NCI-H187 treated with DMSO at 0.1 percent for 48 hours (cell line): ENCODE measurements at places on chromosomes 3 and 15.

DNA sequence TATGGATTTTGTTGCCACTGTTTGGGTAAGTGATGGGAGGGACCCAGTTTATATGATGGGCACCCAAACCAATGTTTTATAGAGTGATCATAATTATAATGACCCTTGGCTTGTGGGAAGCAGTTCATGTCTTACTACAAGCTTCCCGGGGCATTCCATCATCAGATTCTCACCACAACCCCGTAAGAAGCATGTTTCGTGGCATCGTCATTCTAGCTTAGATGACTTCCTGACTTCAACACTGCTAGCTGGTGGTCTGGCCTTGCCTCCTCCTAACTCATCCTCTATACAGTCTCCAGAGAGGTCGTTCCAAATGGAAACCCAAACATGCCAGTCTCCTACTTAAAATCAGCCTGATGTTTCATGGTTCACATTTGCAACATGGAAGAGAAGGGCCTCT, 226.9 kb downstream of the ADAMTS9 start:
- DNase-seq, result no peak

DNA sequence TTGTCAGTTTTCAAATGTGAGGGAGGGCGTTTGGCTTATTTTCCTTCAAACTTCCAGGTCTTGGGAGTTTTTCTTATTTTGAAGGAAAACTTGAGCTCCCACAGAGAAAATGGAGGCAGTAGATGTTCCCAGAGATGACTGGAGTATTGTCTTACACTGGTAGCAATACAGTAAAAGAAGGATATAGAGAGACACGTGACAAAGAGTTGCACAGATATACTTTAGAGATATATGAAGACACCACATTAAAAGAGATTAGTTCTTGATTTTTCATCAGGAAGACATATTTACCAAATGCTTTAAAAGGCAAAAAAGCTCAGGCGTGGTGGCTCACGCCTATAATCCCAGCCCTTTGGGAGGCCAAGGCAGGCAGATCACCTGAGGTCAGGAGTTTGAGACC, 490.9 kb downstream of the FOXP1 start:
- no peak for DNase-seq

GRCh38 chr15:93897377-93897776, 334.0 kb upstream of the MCTP2 start:
- no peak for DNase-seq

- no peak for DNase-seq
Measured at GRCh38 chr3:119912220-119912619, 130.3 kb downstream of the NR1I2 start.

DNA sequence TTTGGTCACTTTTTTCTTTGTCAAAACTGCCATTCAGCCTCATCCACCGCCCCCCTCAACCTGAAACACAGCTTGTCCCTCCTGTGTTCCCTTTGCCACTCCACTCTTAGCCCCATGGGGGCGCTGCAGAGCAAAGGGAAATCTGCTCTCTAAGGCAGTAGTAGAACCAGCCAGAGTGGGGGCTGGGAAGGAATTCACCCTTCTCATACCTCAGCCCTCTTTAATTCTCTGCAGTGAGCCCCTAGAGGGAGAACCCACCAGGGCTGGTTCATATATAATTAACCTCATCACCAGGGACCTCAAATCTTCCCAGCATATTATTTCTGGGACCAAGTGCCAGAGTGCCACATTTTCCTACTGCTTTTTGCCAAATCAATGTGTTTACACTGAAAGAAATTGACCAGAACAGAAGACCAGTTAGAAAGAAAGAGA, 2.8 kb upstream of the BCL6 start:
- DNase-seq, result peak; percentile 44

GRCh38 chr3:139103484-139103883, 58.8 kb upstream of the PRR23C start:
- no peak for DNase-seq

DNA sequence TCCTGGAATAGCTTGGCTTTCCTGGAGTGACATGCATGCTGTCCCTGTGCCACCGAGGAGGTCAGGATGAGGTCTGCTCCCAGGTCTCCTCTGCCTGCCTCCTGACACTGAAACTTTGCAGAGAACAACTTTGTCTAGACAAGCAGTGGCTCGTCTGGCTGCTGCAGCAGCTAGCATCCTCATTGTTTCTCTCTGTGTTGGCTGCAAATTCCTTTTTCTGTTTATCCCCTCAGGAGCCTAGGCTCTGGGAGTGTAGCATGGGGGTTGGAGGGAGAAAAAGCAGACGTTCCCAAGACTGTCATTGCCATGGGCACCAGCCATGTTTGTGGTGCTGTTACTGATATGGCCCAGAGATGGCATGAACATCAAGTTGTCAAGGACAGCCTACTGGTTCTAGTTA, 208.7 kb upstream of the LRIG1 start:
- DNase-seq, result no peak

- DNase-seq, result no peak
Measured at GRCh38 chr15:44289259-44289790, 806 bp downstream of the GOLM2 start.

GRCh38 chr3:19270481-19270880, 122.2 kb downstream of the KCNH8 start:
- no peak for DNase-seq

GRCh38 chr3:128112357-128112968, 11.1 kb downstream of the RUVBL1 start:
- no peak for DNase-seq

GRCh38 chr3:151890721-151891141, 17.3 kb downstream of the SUCNR1 start:
- no peak for DNase-seq

GRCh38 chr3:9047452-9048346, 84.4 kb upstream of the RAD18 start:
- DNase-seq, result no peak

DNA sequence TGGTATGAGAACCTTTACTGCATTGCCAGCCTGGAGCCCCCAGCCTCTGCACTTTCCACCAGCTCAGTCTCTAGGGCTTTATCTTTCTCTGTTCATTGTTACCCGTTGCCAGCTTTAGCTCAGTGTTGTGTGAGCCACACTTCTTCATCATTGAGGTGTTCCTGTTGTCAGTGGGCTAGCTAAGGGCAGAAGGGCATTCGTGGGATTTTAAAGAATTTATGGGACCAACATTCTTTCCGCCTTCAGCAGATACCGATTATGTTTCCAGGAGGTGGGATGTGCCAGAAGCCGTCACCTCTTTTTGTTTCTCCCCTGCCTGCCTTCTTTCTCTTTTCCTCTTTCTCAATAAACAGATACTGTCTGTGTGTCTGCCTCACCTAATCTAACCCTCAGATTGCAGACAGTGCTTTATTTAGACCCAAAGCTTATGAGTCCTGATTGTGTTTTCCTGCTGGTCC, 64.5 kb downstream of the PGPEP1L start:
- DNase-seq, result no peak

- no peak for DNase-seq
Measured at GRCh38 chr15:34708422-34708821, 46.4 kb downstream of the GJD2 start.

- no peak for DNase-seq
Measured at GRCh38 chr3:66633402-66634381, 132.9 kb upstream of the LRIG1 start.

DNA sequence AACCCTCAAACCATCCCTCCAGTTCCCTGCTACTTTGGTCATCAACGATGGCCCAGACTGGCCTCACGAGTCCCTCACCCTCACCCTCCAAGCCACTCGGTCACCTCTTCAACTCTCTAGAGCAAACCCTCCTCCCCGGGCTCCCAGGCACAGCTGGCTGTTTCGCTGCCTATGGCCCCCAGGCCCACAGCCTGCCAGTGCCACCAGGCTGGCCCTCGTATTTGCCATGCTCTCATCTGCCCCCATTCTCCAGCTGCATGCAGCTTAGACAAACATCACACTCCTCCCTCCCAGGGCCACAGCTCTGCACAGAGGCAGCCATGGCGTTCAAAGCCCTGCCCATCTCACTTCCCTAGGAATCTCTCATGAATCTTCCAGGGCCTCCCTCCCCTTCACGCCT, 13.8 kb downstream of the RAB43 start:
- no peak for DNase-seq

DNA sequence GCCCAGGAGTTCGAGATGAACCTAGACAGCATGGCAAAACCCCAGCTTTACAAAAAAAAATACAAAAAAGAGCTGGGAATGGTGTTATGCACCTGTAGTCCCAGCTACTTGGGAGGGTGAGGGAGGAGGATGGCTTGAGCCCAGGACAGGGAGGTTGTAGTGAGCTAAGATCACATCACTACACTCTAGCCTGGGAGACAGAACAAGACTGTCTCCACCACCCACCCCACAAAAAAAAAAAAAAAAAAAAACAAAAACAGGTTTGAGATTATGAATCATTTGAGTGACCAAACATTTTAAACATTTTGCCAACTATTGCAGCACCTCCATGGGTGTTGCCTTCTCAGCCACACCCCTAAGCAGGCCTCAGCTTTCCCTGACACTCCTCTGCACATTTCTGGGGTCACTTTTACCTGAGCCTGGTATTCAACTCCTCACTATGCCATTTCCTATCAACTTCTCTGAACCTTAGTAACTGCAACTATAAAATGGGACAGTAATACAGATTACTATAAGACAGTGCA, 41.8 kb downstream of the IL5RA start:
- no peak for DNase-seq

DNA sequence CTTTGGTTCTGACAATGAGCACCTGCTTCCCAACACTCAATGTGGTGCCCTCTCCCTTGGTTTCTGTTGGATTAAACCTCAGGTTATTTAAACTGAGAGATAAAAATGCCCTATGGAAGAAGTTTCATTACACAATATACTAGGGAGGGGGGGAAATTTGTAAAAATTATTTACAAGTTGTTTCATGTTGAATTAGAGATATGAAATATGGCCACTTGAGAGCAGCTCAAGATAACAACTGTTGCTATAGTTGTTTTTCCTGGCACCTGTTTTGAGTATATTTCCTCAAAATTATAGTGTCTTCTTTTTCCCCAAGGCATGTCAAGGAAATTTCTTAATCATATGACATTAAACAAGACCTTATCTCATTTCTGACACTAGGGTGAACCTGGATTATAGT, 101.7 kb upstream of the COL6A5 start:
- DNase-seq, result no peak

DNA sequence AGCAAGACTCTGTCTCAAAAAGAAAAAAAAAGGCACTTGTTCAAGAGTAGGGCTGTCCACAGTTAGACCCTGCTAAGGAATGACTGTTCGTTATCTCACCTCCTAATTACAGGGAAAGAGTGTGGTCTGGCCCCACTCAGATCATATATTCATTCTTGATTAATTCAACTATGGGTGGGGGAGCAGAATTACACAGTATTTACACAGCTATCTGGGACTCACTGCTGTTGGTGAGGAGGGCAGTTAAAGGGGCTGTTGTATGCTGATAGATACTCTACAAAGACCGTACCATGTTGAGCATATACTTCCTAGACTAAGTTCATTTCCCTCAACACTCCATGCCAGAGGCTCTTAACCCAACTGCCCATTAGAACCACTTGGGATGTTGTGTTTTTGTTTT, 3.8 kb upstream of the ZNF620 start:
- no peak for DNase-seq

GRCh38 chr15:96818861-96819260, 488.4 kb downstream of the NR2F2 start:
- DNase-seq, result no peak

DNA sequence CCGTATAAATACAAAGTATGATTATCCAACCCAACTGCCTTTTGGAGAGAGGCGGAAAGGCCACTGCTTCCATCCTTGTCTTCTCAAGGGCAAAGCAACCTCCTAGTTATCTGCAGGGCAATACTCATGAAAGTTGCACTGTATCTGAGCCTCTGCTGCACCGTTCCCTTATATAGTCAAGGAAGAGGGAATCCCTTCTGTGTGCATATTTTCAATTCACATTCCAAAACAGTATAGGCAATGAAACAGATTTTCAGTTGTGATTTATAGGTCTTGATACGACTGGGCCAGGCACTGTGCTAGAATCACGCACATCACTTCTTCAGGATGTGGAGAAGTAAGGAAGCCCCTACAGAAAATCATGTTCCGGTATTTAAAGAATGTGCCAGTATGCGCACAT, 455.7 kb downstream of the FOXP1 start:
- DNase-seq, result no peak

GRCh38 chr15:58738046-58738707, 11.3 kb downstream of the ADAM10 start:
- DNase-seq, result no peak

GRCh38 chr3:61199843-61200242, 51.4 kb downstream of the FHIT start:
- no peak for DNase-seq

DNA sequence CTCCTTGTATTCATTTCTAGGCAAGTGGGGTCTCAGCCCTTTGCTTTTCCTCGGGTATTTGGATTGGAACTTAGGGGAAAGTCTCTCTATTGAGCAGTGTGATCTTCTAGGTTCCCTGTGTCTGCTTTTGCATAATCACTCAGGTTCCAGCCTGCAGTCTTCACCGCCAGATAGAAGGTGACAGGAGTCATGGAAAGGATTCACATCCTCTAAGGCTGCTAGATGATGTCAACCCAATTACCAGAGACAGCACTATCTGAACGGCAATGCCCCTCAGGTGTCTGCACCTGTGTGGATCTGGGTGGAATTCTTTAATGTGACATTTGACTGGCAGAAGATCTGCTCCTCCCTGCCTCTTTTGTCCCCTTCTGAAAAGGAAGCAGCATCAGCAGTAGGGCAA, 177.7 kb downstream of the P3H2 start:
- DNase-seq, result no peak

DNA sequence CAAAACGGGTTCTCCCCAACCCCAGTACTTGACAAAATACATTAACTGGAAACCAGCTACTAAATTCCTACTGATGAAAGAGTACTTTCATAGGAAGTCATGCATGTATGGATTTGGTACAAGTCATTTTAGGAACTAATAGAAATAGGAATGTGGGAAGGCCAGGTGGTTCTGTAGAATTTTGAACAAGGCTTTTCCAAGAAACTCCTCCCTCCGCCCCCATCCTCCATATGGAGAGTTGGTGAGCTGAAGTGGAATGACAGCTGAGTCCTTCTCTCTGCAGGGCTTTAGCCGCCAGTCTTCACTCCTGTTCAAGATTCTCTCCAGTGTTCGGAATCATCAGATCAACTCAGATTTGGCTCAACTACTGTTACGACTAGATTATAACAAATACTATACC, 33.2 kb downstream of the TUBGCP4 start:
- DNase-seq, result no peak

DNA sequence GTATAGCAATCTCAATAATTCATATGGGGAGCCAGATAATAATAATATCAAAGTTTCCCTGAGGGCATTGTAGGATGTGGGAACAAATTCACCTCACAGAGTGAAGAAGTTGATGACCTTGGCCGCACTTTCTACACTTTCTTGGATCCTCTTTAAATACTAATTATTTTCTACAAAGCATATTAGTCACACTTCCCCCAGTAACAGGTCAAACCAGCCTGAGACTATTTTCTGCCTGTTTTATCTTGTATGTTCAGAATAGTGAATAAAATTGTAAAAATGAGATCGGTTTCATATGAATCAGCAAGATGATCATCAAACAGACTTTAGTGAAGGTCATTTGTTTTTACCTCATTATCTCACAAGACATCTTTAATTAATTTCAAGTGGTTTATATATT, 2.3 kb upstream of the OR5K3 start:
- DNase-seq, result no peak
